ENCODE measurements at places on chromosomes 1 and 21.

DNA sequence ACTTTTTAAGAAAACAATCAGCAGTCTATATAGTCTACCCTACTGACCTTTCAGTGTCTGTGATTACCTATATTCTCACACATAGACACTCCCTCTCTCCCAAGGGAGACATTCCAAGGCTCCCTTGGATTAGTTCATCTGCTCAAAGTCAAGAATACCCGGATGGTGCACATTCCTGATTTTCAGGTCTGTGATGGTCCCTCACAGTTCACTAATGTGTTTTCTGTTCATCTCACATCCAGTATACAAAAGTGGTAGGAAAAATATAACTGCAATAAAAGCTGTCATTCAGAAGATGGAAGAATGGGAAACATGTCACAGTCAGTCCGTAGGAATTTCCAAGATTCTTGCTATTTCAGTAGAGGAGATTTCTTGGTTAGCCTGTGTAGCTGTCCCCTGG lies 224.1 kb upstream of the CACYBP start:
- DNase-seq = no peak

GRCh38 chr1:219244864-219245263 lies 71.2 kb downstream of the LYPLAL1 start:
- no peak for DNase-seq

- no peak for DNase-seq
Measured at GRCh38 chr1:82901118-82901517, 1097.8 kb downstream of the TTLL7 start.

- no peak for DNase-seq
Measured at GRCh38 chr1:17276568-17276967, 27.7 kb downstream of the PADI3 start.
